ENCODE measurements at places on chromosomes 16 and 17.
A peak's percentile ranks its signal among the peaks of the same experiment; 100 is the strongest.

DNA sequence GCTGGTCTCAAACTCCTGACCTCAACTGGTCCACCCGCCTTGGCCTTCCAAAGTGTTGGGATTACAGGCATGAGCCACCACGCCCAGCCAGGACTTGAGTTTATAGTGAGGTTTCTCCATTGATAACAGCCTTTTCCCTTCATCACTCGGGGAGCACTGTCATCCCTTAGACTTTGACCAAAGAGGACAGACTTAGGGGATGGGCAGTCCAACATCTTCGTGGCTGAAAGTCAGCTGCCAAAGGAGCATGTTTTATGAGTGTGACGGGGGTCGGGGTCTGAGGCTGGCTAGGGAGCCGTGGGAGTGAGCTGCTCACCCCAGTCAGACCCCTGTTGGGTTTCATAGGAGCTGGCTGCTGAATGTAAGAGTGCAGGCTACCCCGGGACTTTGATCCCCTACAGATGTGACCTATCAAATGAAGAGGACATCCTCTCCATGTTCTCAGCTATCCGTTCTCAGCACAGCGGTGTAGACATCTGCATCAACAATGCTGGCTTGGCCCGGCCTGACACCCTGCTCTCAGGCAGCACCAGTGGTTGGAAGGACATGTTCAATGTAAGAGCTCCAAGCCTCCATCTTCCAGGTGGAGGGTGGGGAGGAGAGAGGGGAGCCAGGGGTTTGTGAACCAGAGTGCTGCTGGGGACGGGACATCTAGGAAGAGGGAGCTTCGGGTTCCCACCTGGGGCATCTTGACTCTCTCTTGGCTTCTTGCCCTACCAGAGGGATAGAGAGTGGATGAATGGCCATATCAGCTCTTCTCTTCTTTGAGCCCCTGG lies 3.1 kb downstream of the DHRS11 start:
- DNase-seq: no peak

DNA sequence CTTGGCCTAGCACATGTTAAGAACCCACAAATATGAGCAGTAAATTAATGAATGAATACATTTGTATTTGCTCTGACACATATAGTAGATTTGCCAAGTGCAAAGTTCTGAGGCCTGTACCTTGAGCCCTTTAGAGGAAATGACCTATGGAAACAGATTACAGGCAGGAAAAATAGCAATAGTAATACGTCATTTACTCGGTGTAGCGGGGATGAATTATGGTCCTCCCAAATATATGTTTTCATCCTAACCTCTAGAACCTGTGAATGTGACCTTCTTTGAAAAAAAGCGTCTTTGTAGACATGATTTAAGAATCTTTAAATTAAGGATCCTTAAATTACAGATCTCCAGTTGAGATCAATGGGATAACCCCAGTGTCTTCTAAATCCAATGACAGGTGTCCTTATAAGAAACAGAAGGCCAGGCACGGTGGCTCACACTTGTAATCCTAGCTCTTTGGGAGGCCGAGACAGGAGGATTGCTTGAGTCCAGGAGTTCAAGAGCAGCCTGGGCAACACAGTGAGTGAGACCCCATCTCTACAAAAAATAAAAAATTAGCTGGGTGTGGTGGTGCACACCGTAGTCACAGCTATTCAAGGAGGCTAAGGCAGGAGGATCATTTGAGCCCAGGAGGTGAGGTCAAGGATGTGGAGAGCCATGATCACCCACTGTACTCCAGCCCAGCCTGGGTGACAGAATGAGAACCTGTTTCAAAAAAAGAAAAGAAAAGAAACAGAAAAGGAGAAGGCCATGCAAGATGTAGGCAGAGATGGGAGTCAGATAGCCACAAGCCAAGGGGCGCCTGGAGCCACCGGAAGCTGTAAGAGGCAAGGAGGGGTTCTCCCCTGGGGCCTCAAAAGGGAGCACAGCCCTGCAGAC lies 5.1 kb upstream of the ITPRIPL2 start:
- no peak for DNase-seq

- DNase-seq: no peak
These were observed 4.6 kb downstream of the QPRT start for GRCh38 chr16:29683543-29684090.

- no peak for DNase-seq
These were observed 18.3 kb upstream of the MLKL start for GRCh38 chr16:74718741-74719610.

DNA sequence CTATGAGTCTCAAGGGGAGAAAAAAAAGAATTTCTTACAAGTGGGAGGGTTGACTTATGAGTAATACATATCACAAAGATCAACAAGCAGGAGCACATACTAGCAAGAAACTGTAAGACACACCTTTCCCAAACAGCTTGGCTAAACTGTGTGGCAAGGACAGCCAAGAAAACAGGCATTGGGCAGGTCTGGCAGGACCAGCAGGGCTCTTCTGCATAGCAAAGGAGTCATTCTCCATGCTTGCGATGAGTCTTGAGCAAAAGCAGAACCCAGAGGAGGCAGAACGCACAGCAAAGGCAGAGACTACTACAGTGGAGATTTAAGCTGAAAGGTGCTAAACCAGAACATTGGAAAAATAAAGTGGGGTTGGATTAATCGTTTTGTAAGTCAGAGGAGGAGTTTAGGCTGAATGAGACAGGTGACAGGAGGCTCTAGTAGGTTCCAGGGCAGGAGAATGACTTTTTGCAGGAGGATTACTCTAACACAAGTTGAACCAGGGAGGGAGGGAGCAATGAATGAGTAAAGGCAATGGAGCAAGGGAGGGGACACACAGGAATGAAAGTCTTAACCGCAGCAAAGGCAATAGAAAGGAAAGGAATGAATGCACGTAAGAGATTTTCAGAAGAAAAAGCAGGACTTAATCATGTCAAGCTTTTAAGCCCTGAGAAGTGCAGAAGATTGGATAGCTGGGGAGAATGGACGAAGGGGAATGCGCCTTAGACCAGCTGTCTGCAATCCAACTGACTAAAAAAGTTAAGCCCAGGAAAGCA lies 2.7 kb downstream of the N4BP1 start:
- DNase-seq: no peak

DNA sequence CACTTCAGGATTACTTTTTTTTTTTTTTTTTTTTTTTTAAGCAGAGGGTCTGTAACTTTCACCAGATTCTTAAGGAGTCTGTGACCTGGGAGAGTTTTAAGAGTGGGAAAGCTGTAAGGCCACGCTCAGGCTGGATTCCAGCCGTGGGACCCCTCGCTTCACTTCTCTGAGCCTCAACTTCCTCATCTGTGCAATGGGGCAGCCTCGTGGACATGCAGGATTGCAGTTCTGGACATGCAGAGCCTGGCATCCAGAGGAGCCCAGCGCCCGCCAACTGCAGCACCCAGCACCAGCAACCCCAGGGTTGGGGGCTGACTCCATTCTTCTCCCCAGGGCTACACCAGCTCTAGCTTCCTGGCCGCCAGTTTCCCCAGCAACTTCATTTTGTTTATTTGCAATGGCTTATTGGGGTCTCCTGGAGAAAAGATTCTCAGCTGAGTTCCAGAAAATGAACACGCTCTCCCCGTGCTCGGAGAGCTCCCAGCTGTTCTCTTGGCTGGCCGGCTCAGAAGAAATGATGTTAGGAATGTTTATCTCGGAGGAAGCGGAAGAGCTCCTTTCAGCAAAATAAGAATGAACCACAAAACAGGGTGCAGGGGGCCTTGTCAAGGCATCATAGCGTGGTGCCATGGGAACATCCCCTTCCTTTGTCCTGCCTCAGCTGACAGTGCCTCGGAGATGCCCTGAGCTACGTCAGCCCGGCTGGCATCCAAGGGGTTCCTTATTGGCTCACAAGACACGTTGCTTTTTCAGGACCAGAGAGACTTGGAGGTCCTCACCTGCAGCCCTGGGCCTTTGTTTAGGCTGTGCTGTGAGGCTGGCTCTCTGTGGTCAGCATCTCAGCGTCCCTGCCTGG lies 22.9 kb upstream of the ZCCHC14 start:
- DNase-seq: no peak

DNA sequence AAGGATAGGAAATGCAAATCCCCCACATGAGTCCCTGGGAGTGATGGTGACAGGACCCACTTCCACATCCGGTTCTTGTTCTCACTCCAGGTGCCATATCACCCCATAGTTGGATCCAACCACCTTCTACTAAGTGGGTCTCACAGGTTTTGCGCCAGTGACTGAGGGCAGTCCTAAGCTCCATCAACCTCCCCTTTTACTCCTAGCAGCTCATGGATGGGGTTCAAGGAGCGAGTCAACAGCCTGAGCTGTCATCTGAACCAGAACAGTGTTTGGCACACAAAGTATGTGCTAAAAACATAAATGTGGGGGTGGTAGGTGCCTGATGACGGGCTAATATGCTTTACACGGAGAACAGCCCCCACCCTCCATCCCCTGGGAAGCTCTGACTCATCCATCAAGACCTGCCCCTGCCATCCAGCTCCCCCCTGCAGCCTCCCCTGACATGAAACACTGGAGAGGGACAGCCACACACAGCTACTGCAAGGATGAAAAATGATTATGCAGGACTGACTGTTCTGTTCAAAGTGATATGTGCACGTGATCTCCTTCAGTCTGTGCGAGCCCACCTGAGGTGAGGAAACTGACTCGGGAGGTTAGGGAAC lies 143.2 kb upstream of the CDH5 start:
- DNase-seq: no peak

GRCh38 chr17:49000943-49001342 lies 3.8 kb downstream of the IGF2BP1 start:
- no peak for DNase-seq

- DNase-seq: no peak
These were observed 320.5 kb upstream of the TNRC6C start for GRCh38 chr17:77637818-77638575.

- no peak for DNase-seq
These were observed 84.6 kb upstream of the GRIN2A start for GRCh38 chr16:10266809-10267208.

GRCh38 chr16:86027373-86028126 lies 128.6 kb downstream of the IRF8 start:
- no peak for DNase-seq

- DNase-seq: no peak
These were observed 104.3 kb upstream of the NUDT7 start for GRCh38 chr16:77617996-77618395.

GRCh38 chr17:18225642-18226283 lies 328 bp downstream of the LLGL1 start:
- no peak for DNase-seq

DNA sequence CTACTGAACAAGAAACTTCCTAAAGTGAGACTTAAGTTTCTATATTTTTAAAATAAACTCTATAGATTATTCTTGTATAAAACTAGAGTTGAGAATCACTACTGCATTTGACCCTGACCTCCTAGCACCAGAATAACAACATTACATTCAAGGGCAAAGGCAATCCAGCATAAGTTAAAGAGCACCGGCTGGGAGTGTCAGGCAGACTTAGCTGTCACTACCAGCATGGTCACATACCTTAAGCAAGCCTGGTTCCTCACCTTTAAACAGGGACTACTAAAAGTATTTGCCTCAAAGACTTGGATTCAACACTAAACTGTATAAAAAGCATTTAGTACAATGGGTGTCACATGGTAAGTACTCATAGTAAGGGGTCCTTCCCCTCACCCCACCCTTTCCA lies 90.4 kb downstream of the SSH2 start:
- DNase-seq: no peak

DNA sequence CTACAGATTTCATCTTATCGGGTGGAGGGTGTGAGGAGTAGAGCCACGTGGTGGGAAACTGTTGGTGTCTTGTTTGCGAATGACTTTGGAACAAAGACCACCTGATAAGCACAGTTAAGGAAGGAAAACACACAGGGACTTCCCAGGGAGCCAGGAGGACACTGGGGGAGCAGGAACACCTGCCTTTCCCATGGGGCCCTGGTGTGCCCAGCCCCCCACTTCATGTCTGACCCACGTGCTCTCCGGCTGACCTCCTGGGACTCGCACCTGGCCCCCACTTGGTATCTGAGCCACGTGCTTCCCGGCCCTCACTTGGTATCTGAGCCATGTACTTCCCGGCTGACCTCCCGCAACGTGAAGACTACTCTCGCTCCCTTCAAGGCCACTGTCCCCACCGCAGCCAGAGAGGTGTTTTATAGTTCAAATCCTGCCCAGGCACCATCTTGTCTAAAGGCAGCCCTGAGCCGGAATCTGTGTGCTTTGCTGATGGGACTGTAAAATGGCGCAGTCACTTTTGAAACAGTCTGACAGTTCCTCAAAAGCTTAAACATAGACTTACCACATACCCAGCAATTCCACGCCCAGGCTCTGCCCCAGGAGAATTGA lies 5.4 kb upstream of the CSNK1D start:
- no peak for DNase-seq

GRCh38 chr16:15865742-15866141 lies 8.9 kb upstream of the MYH11 start:
- no peak for DNase-seq

DNA sequence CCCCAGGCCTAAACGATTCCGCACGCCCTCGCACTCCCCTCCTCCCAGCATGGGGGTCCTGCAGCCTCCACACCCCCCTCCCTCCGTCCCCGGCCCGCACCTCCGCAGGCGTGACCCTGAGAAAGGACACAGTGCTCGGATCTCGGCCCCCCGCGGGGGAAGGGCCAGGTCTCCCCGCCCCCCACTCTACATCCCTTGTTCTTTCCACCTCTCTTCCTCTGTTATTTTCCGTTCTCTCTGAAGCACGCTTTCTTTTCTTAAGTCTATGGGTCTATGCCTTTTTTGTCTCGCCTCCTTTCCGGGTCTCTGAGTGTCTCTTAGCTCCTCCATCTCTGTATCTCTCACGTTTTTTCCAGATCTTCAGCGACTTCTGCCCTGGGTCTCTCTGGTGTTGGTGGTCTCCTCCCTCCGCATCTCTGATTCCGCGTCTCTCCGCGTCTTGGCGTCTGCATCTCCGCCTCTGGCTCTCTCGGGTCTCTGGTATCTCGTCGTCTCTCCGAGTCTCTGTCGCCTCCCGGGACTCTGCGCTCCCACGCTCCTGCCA lies 2.1 kb upstream of the HES7 start:
- peak; percentile 12 for DNase-seq

- DNase-seq: no peak
These were observed 6.7 kb downstream of the ARL16 start for GRCh38 chr17:81676906-81677305.

DNA sequence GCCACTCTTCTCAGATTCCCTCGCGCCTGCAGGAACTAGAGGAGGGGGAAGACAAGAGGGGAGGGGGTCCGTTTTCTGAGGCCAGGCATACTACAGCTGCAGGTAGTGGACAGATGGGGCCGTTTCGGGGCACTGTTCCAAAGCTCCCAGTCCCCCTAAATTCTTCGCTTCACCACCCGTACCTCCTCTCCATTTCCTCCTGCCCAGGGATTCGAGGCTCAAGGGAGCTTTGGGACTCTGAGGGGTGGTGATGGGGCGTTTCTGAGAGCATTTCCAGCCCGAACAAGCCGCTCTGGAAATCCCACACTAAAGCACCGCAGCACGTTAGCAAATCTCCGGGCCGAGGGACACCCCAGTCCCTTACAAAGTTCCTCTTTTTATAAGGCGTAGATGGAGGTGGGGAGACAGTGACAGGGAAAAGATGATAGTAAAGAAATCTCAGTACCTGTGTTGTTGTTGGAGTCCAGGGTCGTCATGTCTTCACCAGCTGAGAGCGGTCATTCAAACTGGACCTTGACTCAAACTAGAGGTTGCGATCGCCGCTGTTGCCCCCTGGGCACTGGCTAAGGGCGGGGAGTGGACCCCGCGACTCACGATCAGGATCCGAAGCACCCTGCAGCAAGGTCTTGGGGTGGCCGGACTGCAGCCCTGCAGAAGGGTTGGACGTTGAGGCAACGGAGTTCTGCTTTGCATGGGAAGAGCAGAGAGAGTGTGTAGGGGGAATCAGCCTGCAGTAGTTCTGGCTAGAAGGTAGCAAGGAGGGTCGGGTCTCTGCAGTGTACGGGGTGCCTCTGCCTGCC lies 570 bp downstream of the NR1D1 start:
- no peak for DNase-seq
